ENCODE measurements at places on chromosomes 4 and X.
A peak's percentile ranks its signal among the peaks of the same experiment; 100 is the strongest.

DNA sequence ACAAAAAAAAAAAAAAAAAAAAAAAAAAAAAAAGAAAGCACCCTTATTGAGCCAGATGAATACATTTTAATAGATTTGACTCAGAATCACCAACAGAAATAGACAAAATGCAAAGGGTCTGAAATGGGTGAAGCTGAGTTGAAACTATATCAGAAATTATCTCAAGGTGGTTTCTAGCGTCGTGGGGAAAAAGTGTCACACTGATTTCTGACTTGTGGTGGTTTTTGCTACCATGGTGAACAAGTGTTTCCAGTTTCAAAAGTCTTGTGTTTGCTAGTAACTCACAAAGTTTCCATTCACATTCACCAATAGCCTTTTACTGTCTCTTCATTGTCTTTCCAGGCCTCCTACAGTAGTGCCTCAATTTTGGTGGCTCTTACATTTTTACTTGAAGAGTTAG lies 135.5 kb downstream of the ARHGAP24 start:
- no peak for DNase-seq

GRCh38 chrX:63784902-63785707 lies at the start of gene ARHGEF9:
Gene ARHGEF9 (minus strand): TSS chrX:63785214. CDS start chrX:63785145, 69 bp downstream.
- DNase-seq: no peak

GRCh38 chr4:111839141-111839540 lies 306.1 kb upstream of the FAM241A start:
- no peak for DNase-seq

DNA sequence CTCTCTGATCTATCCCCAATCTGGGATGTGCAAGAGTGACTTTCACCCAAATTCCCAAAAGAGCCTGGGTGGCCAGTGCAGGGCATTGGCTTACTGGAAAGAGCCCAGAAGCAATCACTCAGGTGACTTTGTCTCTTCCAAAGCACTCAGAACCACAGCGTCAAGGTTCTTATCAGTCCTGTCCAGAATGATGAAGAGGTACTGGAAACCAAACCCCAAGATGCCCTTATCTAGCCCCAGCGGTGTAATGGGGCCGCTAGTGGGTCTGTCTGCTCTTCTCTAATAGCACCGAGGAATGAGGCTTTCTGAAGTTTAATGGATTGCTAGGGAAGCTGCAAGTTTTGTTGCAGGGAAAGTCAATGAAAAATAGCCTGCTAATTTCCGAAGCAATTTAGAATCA lies 21.6 kb downstream of the CLNK start:
- no peak for DNase-seq

DNA sequence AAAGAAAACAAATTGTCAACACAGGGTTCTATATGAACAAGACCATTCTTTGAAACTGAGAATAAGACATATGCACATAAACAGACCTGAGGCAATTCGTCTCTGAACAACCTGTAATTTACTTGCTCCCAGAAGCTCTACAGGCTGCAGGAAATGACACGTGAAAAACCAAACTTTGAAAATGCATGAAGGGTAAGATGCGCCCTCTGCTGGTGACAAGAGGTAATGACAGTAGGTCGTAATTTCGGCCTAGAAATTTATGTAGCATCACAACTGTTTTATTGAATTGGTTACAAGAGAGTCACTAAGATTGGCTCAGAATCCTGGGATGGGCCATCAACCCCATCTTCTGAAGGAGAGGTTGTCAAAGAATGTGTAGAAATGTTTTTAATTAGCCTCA lies 276.5 kb downstream of the PPP4R3C start:
- DNase-seq: peak; percentile 17

DNA sequence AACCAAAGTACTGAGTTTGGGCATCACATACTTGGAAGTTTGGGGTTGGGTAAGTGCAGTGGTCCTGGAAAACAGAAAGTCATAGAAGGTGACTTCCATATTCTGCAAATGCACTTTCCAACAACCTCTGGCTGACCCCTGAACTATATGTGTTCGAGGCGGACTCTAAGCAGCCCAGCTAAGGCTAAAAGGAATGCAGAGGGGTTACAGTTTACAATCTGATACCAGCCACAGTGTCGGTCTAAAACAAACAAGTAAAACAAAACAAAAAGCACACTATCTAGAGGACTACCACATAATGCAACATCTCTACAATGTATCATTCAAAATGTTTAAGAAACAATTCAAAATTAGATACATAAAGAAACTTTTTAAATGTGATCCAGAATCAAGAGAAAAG lies 185.6 kb downstream of the ADAMTS3 start:
- DNase-seq: no peak

GRCh38 chrX:49137492-49137891 lies 14.0 kb upstream of the GPKOW start:
- DNase-seq: no peak

DNA sequence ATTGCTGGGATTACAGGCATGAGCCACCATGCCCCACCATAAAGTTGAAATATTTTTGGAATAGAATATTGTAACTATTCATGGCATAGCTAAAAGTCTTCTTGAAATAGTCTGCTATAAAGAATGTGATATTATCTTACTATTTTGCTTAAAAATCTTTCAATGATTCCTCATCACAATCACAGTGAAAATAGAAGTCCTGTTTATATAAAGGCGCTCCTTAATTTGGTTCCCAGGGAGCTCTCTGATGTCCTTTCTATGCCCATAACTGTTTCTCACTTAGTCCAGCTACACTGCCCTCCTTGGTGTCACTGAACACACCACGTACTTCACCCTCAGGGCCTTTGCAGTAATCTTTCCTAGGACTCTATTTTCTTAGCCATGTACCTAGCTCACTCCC lies 331.7 kb upstream of the GIMD1 start:
- DNase-seq: no peak

GRCh38 chr4:104795264-104795939 lies 300.7 kb upstream of the CXXC4 start:
- no peak for DNase-seq
